ENCODE measurements at places on chromosomes 5 and 9. TPM values are rescaled to one million over a fixed set of nuclear protein-coding genes. Genes with fewer than 3 reads are reported as not detected.

NAIP gene
- total RNA-seq, result 0.96 TPM

PGM5 gene
- 33.5 TPM for total RNA-seq

PCDHA9 gene
- total RNA-seq, result under 0.01 TPM

ZFYVE16 gene
- 32.7 TPM for total RNA-seq

PTPRD gene
- 2.3 TPM for total RNA-seq

TTC16 gene
- total RNA-seq, result under 0.01 TPM

GABRA6 gene
- not detected for total RNA-seq

IL4 gene
- total RNA-seq, result not detected

SYNPO gene
- 7.3 TPM for total RNA-seq

ADRA1B gene
- total RNA-seq, result 0.56 TPM

OR1Q1 gene
- total RNA-seq, result not detected

FBXL7 gene
- total RNA-seq, result 2.3 TPM

PCDHGB6 gene
- 2.5 TPM for total RNA-seq

PALM2AKAP2 gene
- total RNA-seq, result 37.2 TPM

PCDHGA2 gene
- total RNA-seq, result 1.5 TPM

TAF11L10 gene
- total RNA-seq, result not detected

PHYHD1 gene
- 5.9 TPM for total RNA-seq

DIRAS2 gene
- not detected for total RNA-seq

All from regular cardiac myocyte (primary cell).